ENCODE measurements at places on chromosomes 2 and 18. TPM values are rescaled to one million over a fixed set of nuclear protein-coding genes. Genes with fewer than 3 reads are reported as not detected.

The GULP1 gene
- 67.8 TPM for total RNA-seq

The SERPINB8 gene
- total RNA-seq = 4.5 TPM

The WDR35 gene
- total RNA-seq = 2.1 TPM

The CAD gene
- 63.4 TPM for total RNA-seq

The MYO1B gene
- 27.4 TPM for total RNA-seq

The CCDC74A gene
- total RNA-seq = 1.8 TPM

The DUSP19 gene
- 1.3 TPM for total RNA-seq

The POTEC gene
- not detected for total RNA-seq

The KCNE4 gene
- 18.3 TPM for total RNA-seq

- DNase-seq = no peak
These were observed 77.3 kb upstream of the FZD7 start for GRCh38 chr2:201956361-201956760.

GRCh38 chr2:169077674-169078240, 8.4 kb downstream of the DHRS9 start:
- DNase-seq = no peak

GRCh38 chr2:205882806-205883425, 200.6 kb downstream of the NRP2 start:
- DNase-seq = no peak

- DNase-seq = no peak
These were observed 60.5 kb downstream of the BAZ2B start for GRCh38 chr2:159555651-159556392.

DNA sequence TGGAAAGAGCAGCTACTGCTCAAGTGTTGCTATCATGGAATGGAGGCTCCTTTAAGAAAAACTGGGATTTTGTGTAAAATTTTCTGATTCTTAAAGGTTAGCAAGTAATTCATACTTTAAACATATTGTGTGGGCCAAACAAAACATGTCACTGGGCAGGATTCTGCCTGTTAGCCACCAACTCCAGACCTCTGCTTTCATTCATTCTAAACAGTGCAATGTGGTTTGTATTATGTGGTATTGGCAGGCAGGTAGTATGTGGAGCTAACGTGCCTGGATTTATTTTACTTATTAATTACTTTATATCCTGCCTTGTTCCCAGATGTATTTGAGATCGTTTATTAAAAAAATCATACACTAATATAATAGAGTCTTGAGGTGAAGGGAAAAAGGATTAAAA, 1521.3 kb upstream of the ACVR2A start:
- no peak for DNase-seq

- no peak for DNase-seq
These were observed 200.5 kb downstream of the KLHL29 start for GRCh38 chr2:23585273-23586170.

- DNase-seq = no peak
These were observed 642.1 kb upstream of the ID2 start for GRCh38 chr2:8039732-8040131.

- no peak for DNase-seq
These were observed 36.4 kb downstream of the PTGR3 start for GRCh38 chr18:75172299-75173124.

DNA sequence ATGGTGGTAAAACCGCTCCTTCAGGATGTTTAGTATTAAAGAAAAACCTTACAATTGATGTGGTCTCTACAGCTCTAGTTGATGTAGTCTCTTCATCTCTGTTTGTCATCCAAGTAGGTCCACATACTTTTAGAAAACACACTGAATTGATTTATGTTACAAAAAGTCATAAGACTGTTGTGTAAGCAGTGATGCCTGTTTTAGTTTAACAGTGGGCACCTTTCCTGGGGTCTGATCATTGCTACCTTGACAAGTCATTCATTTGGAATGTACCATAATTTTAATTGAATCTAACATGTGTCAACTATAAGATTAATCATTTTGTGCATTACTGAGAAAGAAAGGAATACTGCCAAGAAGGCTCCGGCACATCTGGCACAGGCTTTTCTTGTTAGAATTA, 34.3 kb downstream of the GIGYF2 start:
- no peak for DNase-seq

DNA sequence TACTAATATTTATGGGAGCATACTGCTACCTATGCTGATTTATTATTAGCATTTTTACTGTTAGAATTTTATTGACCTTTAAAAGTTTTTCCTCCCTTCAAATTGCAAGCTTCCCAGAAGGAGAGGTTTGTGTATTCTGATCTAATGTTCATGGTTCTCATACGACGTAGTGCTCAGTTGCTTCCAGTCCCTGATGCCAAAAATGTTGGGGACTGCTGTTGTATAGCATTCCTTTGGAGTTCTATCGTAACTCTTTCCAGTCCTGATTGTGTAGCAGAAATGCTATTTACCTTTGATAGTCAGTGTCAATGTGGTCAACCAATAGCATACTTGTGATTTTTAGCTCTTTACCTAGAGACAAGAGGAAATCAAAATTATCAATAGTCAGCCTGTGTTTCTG, 69.5 kb upstream of the ZSWIM2 start:
- DNase-seq = no peak

DNA sequence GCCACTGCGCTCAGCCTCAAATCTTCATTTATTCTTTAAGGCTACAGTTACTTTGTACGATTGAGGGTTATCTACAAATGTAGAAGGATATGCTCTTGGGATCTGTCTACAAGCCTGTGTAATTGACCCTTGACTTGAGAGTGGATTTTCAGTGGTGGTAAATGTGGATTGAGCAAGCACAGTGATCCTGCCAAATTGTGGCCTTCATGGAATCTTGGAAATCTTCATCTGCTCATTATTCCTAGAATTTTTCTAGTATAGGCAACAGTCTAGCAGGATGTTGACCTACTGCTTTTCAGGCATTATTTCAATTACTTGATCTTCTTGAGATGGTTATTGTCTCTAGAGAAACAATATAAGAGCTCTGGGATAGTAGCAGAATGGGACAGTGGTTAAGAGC, 226.1 kb upstream of the REV1 start:
- DNase-seq = no peak

DNA sequence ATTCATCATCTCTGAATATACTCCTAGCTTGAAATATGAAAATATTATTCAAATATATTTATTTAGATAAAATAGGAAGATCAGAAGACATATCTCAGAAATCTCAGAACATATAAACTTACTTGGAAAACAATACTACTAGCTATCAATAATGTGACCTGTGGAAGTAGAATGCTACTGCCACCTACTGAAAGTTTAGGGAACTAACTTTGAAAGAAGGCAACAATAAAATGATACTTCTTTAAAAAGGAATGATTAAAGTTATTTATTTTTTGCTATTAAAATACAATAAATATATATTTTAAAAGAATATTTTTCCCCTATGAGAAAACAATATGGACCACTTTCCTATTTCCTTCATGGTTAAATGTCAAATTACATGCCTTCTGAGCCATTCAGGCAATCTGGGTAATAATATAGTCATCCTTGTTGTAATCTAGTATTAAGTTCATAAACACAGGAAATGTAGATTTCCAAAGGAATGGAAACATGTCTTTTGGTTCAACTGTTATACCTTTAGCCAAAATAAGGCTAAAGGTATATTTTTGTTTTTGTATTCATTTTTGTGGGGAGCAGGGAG, 26.0 kb downstream of the ACADL start:
- DNase-seq = no peak

DNA sequence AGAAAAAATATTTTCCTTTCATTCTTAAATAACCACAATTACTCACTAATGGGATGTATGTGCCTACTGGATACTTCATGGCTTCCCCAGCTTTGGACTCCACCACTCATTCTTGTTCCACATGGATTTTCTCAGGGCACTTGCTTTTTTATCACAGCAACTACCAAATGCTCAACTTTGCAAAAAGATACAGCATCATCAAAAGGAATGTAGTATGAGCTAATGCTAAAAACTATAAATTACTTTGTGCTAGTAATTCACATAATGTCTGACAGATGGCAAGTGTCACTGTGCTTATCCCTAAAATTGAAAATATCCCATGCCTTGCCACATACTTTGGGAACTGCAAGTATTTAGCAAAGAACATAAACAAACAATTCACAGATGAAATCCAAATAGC, 130.4 kb upstream of the ZFP36L2 start:
- no peak for DNase-seq

DNA sequence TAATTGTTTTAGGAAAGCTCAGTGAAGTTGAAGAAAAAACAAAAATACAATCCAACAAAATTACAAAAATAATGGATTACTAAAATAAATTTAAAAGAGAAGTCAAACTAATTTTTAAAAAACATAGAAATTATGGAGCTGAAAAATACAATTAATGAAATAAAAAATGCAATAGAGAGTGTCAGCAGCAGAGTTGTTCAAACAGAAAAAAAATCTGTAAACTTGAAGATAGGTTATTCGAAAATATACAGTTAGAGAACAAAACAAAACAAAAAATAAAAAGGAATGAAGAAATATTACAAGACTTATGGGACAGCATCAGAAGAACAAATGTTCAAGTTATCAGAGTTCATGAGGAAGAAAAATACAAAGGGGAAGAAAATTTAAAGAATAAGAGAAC, 114.7 kb downstream of the GULP1 start:
- no peak for DNase-seq

DNA sequence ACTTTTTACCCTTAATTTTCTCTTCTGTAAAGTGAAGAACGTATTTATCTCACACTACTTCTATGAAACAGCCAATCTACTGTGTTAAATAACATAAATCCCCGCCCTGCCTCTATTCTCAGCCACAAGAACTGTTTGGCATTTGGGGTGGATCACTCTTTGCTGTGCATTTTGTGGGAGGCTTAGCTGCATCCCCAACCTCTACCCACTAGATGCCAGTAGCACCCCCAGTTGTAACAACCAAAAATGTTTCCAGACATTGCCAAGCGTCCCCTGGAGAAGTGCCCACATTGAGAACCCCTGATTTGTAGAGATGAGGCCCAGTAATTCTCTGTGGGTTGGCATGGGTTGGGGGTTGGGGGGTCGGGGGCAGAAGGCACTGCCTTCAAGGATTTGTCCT, 94.7 kb upstream of the BOD1L2 start:
- no peak for DNase-seq

- DNase-seq = no peak
These were observed 70.5 kb downstream of the GFPT1 start for GRCh38 chr2:69316550-69316949.

DNA sequence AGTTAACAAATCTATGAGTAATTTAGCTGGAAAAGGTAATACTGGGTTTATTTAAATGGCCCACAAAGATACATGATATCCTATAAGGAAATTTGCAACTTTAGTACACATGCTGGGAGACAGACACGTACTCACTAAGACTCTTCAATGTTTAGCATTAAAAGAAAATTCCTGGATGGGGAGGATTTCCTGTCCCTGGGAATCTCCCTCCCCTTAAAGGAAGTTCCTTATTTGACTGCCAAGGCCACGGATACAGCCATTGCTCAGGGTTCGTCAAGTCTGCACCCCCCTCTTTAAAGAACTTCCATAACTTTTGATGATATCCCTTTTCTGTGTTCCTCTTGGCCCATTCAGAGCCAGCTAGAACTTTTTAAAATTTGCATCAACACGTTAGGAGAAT, 267.6 kb downstream of the CD226 start:
- no peak for DNase-seq

DNA sequence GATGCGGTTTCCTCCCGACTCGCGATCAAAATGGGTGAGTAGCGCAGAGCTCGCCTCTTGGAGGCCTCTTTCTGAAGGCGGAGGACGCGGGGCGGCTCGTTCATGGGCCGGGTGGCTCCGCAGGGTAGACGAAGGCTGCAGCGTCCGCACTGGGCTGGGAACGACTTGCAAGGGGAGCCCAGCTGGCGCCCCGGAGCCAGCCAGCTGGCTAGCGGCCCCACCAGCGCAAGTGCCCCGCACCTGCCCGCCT, 328 bp upstream of the PASK start:
- DNase-seq = no peak

GRCh38 chr2:225771701-225772100, 372.2 kb downstream of the NYAP2 start:
- no peak for DNase-seq

DNA sequence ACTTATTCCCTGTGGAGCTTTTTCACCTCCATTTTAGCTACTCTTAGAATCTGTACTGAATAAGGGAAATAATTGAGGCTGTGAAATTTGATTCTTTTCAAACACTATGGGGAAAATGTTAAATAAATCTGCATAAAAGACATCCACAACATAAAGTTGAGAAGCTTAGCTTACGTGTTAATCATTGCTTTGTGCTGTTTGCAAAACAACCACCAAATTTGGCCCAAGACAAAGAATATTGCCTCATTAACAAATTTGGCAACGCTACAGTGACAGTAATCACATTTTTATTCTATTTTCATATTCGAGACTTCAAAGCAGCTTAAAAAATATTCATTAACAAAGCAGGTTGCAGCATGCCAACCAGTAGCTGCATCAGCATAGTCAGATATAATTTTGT, 437.6 kb downstream of the DPP10 start:
- DNase-seq = no peak

GRCh38 chr2:239005586-239005985, 157.7 kb downstream of the TWIST2 start:
- DNase-seq = no peak

GRCh38 chr2:22824618-22825017, 560.4 kb upstream of the KLHL29 start:
- no peak for DNase-seq

- DNase-seq = no peak
These were observed 565.8 kb downstream of the XIRP2 start for GRCh38 chr2:167454036-167454435.

GRCh38 chr2:241313543-241314095, 1.9 kb downstream of the HDLBP start:
- DNase-seq = no peak

DNA sequence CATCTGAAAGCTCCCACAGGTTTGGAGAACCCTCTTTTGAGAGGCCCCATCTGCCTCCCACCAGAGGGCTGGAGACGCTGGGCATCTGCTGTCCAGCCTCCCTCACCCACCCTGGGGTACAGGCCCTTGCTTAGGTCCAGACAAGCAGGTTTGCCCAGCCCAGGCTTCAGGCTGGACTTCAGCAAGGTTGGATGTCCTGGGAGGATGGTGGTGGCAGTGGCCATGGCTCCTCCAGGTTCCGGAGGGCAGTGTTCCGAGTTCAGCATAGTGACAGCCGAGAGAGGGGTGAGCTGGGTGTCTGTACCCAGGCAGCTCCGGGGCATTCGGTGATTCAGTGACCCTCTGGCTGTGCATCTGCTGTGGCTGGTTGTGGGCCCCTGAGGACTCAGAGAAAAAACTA, 58.2 kb upstream of the HDAC4 start:
- DNase-seq = no peak

DNA sequence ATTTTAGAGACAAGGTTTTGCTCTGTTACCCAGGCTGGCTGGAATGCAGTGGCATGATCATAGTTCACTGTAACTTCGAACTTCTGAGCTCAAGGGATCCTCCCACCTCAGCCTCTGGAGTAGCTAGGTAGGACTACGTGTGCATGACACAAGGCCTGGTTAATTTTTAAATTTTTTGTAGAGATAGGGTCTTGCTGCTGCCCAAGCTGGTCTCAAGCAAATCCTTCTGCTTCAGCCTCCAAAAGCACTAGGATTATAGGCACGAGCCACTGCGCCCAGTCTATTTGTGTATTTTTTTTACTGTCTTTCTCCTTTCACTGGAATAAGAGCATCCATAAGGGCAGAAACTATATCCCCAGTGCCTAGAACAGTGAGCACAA, 89.3 kb downstream of the PLEKHM3 start:
- DNase-seq = no peak

GRCh38 chr2:29068513-29068912, 5.8 kb downstream of the PCARE start:
- DNase-seq = no peak

All from ascending aorta (tissue), 2 donors.